ENCODE measurements at places on chromosomes 6 and 20.

GRCh38 chr6:144785056-144785455, 499.9 kb downstream of the UTRN start:
- DNase-seq, result no peak

DNA sequence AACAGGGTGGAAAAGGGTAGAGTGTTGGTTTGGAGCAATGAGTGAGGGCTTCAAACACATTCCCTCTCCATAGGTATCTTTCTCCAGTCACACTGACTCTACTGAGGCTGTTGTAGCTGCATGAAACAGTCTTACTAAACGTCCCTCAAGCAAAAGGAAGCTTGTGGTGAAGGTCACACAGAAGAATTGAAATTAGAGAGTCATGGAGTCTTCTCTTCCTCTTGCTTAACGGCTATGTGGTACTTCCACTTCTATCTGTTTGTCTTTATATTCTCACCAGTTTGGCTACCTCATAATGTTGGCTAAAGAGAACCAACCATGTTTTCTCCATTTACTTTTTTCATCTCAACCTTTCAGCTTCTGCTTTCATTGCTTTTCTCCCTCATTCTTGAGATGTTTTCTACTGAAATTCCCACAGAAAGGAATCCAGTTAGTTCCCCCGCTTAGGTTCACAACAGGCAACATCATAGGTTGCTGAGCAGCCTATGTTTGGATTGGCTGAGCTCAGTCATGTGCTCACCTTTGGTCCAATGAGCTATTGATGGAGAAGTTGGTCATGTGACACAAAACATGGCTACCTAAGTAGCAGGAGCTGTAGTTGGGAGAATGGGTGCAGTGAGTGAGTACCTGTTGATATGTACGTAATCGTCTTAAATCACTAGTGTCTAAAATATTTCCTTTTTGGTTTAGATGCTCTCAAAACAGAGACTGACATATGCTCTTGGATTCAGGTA, 99.8 kb downstream of the SNAP25 start:
- DNase-seq, result no peak

GRCh38 chr6:36376742-36377141, 10.7 kb downstream of the ETV7 start:
- DNase-seq, result no peak

DNA sequence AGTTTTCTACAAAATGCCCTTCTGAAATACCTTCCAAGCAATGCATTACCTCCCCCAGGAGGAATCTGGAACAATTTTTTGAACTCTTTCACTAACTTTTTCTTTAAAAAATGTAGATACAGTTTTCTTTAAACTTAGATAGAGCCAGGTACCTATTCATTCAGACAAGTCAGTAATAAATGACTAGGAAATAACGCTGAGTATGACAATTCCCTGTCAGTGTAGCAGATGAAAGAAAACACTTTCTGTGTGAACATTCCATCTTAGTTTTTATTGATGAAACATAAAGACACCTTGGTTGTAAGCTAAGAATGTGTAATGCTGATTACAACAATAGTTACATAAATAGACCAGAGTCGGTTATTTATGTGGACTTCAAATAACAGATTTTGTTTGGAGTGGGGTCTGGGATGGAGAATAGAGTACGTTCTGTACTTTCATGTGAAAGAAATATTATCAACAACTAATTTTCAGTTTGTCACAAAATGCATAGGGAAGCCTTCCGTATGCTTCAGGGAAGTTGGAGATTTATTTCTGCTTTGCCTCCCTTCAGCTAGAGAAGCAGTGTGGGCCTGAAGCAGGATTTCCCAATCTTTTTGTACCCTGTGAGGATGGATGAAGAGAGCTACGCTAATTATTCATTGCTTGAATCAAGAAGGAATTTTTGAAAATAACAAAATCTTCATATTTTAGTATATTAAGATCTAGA, 19.2 kb upstream of the QKI start:
- no peak for DNase-seq

GRCh38 chr6:31705931-31706330, 735 bp upstream of the LY6G6F start:
- DNase-seq, result no peak

GRCh38 chr6:52922161-52922560, 12.7 kb upstream of the GSTA3 start:
- no peak for DNase-seq

- no peak for DNase-seq
Measured at GRCh38 chr6:30073489-30074235, 1.9 kb downstream of the RNF39 start.

GRCh38 chr6:134372603-134373281, 54.8 kb upstream of the SGK1 start:
- DNase-seq, result no peak

- DNase-seq, result peak; percentile 90
Measured at GRCh38 chr20:20860078-20860806, 147.8 kb upstream of the RALGAPA2 start.

DNA sequence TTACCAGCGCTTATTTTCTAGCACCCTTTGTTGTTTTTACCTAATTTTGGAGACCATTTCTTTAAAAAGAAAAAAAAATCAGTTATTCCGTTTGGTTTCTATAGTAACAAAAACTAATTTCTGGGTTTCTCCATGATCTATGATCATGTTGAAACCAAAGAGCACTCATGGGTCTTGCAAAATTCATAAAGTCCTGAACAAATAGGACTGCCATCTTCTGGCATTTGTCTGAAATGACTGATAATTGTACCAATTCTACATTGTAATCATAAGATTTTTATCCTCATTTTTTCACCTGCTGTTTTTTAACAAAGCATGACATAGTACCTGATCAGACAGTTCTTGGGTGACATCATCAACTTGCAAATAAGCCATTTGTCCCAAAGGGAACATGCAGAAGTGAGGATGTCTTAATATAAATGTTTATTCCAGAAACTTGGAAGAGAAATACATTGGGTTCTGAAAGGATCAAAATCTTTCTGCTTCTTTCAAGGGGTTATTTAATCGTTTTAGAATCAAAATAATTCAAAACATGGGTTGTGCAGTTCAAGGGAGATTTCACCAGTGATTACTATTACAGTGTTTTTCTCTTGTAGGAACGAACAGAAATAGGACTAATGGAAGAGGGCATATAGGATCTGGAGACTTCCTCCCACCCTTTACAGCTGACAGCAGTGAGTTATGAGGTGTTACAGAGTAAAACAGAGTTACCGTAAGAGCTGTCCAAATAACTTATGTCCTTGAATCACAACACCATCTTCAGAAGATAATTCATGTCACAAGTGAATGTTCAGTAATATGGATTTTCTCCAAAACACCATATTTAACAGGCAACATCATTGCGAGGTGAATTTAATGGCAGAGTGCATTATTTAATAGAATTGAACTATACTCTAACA, 87.1 kb upstream of the GJE1 start:
- no peak for DNase-seq
